Activated CD8-positive, alpha-beta memory T cell treated with anti-CD3 and anti-CD28 coated beads, Interleukin-2, amount 10 ng/mL, durations not matched to agents 7 days and 5 days (primary cell): ENCODE measurements at places on chromosomes 11 and 22. TPM values are rescaled to one million over a fixed set of nuclear protein-coding genes. Genes with fewer than 3 reads are reported as not detected.

Gene MUC2
- total RNA-seq, result not detected

GRCh38 chr22:24807284-24807950 is 1.4 kb downstream of the SGSM1 start:
- DNase-seq, result no peak

- no peak for DNase-seq
These were observed 9.4 kb downstream of the CSDC2 start for GRCh38 chr22:41570221-41570620.

- DNase-seq, result no peak
These were observed 5.8 kb downstream of the SUSD2 start for GRCh38 chr22:24186892-24187670.
